MV-4-11 (cell line): ENCODE measurements at places on chromosomes 6 and 20.

DNA sequence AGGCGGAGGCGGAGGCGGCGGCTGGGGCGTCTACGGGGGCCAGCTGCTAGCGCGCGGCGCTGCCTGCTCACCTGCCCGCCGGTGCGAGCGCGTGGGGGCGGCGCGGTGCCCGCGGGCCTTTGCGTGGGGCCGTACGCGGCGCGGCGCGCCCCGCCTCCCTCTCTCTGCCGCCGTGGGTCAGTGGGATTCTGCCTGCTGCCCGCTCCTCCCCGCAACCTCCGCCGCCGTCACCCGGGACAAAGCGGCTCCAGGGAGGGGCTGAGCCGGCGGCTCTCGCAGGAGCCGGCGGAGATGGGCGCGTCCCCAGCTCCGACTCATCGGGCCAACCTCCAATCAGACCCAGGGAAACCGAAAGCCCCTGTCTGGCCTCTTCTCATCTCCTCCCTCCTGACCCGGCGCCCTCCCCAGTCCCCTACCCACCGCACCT is at the start of gene RCAN2:
Gene RCAN2, minus strand, starts transcription at position 249 of the 427 bp plus-strand sequence.
- no peak for DNase-seq

GRCh38 chr6:144898741-144899140 is 613.6 kb downstream of the UTRN start:
- DNase-seq, result no peak

DNA sequence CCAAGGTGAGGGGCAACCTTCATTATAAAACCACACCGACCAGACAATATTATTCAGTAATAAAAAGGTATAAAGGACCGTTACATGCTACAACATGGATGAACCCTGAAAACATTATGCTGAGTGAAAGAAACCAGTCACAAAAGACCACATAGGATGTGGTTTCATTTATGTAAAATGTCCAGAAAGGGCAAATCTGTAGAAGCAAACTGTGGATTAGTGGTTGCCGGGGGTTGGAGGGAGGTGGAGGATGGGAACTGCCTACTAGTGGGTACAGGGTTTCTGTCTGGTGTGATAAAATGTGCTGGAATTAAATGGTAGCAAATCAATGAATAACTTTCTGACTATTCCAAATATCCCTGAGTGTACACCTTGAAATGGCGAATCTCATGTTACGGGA is 10.2 kb upstream of the PRND start:
- DNase-seq, result peak; percentile 82

GRCh38 chr6:39912446-39912845 is 21.8 kb downstream of the MOCS1 start:
- no peak for DNase-seq

DNA sequence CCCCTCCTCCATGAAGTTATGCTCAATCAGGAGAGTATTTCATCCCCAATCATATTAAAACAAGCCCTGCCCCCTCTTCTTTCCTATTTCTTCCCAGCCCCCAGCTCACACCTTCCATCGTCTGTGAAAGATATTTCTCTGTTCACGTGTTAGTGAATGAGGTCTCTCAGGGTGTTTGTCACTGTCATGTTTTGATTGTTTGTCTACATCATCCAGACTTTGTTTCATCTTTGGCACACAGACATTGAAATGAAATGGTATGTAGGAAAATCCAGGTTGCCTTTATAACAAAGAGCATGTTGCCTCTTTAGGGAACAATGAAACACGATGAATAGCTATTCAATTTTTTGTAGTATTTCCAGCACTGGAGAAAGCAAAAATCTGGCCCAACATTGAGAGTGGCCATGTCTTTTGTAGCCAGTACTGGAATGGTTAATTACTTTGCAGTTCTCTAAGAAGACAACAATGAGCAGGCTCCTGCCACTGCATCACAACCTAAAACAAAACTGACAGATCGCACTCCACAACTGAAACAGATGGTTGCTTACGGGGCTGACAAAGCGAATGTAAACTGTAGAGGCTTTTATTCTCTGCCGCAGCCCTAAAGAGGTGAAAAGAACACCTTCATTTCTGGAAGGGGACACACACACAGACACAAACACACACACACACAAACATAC is 543.6 kb upstream of the CITED2 start:
- no peak for DNase-seq

- DNase-seq, result no peak
Observed at GRCh38 chr6:28770732-28771131, 153.1 kb downstream of the TRIM27 start.

DNA sequence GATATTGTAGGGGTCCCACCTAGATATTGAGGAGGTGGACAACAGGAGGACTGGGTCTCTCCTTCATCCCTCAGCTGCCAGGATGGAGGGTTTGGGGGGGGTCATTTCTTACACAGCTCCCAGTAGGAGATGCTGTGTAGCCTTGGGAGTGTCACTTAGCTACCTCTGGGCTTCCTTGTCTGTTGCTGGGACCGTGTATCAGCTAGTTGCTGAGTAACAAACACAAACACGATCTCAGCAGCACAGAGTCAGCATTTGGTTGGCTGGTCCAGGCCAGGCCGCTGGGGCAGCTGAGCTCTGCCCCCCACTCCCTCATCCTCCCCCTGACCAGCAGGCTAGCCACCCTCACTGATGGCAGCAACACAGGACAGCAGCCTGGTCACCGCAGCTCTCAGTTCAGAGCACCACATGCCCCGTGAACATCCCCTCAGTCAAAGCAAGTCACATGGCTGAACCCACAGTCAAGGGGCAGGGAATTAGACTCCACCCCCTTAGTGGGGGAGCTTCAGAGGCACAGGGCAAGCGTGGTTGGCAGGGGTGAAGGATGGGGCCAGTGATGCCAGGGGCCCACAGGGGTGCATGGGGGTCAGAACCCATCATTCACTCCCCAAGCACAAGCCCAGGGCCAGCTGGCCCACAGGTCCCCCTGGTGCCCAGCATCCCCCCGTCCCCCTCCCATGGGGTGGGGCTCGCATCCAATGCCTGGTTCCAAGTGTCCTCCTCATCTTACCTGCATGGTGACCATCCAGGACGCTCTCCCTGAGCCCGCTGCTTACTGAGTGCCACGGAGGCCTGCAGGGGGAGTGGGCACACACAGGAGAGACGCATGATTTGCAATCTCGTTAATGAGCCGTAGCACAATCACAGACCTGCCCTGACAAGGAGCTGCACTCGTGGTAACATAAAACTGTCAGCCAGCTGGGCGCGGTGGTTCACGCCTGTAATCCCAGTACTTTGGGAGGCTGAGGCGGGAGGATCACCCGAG is 112.4 kb downstream of the TAF4 start:
- no peak for DNase-seq

DNA sequence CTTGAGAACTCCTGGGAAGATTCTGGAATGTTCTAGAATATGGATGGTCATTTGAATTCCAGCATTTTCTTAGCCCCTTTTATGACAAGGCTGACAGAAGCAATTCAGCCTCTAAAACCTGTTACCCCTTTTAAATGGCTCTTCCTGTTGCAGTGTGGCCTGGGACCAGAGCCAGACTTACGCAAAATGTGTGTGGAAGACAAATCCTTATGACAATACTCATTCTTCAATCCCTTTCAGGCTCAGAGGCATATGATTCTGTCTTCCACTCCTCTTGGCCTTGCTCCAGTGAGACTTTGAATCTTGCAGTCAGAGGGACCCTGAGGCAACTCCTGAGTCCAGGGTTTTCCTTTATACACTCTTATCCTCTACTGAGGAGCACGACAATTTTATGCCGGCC is 287.0 kb downstream of the CLIC5 start:
- peak; percentile 33 for DNase-seq
